ENCODE measurements at places on chromosomes 7 and 10.

- DNase-seq = no peak
These were observed 40.7 kb upstream of the MRLN start for GRCh38 chr10:59793919-59794318.

DNA sequence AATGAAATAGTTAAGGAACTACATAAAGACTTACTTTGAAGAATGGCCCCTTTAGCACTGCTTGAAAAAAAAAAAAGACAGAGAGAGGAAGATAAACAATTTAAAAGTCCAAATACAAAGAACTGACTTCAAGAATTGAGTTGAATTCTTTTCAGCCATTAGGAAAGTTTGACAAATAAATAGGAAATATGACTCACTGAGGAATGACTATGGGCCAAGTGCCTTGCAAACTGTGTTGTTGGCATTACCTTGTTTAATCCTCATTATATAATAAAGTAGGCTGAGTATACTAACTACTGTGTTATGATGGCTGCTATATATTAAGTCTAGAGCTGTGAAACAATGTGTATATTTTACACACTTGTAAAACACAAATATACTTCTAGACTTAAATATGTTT is 151.1 kb downstream of the ELMO1 start:
- DNase-seq = no peak

GRCh38 chr10:103877861-103878260 is 22.5 kb upstream of the SH3PXD2A start:
- no peak for DNase-seq

GRCh38 chr7:78769481-78770101 is 683.9 kb downstream of the MAGI2 start:
- no peak for DNase-seq

- DNase-seq = no peak
These were observed 55.6 kb upstream of the DOCK1 start for GRCh38 chr10:126849646-126850045.

GRCh38 chr10:30752481-30752881 is 122.9 kb upstream of the LYZL2 start:
- DNase-seq = no peak

Data from T-helper 17 cell (primary cell).